ENCODE measurements at places on chromosomes 6 and 20.

- DNase-seq: no peak
Measured at GRCh38 chr6:95143408-95144180, 433.7 kb upstream of the MANEA start.

DNA sequence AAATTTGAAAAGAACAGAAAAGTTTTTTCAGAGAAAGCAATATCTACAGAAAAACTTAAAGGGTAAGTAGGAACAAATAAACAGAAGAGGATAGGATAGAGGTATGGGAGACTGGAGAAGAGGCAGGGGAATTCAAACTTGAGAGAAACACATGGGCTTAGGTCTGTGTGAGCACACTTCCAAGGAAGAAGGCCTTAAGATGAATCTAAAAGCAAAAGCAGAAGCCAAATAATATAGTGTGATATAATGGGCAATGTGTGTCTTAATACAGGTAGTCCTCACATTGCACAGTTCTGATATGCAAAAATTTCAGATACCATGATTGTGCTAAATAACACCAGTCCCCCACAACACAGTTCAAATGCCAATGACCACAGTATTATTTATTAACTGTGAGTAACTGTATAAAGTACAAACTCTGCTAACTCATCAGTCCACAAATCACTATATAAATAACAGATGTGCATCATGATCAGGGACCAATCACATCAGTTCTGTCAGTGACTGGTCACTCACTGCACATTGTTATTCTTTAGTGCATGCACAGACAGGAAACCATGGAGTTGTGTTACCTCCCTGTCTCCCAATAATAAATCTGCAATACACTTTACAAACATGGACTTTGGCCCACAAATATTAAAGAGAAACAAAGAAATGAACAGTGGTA is 18.6 kb downstream of the SNX14 start:
- DNase-seq: no peak

DNA sequence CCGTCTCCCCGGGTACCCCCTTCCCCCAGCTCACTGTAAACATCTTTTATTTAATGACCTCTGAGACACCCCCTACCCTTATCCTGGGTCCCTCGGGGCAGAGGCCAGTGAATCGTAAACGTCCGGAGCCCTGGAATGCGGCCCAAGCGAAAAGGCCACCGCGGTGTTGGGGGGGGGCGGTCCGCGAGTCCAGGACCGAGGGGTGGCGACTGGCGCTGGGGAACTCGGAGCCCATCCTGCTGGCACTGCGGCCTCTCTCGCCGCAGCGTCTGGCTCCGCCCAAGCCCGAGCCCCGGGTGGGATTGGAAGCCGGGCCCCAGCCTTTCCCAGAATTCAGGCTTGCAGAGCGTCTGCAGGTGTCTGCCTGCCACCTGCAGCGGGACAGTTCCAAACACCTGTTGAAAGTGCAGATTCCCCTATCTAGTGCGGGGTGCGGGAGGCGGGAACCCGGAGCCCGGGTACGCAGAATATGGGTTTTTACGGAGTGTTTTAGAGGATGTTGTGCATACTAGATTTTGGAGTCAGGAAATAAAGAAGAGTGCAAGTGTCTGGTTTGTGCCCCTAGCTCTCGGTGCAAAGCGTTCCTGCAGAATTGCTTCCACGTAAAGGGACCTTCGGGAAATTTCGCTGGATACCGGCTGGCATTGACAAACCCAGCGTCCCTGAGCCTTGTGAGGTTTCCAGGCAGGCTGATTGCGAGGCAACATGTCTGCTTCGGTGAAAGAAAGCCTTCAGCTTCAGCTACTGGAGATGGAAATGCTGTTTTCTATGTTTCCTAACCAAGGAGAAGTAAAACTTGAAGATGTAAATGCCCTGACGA is 800 bp downstream of the RWDD2A start:
- no peak for DNase-seq

- no peak for DNase-seq
Measured at GRCh38 chr20:47506850-47507249, 5.2 kb downstream of the NCOA3 start.

DNA sequence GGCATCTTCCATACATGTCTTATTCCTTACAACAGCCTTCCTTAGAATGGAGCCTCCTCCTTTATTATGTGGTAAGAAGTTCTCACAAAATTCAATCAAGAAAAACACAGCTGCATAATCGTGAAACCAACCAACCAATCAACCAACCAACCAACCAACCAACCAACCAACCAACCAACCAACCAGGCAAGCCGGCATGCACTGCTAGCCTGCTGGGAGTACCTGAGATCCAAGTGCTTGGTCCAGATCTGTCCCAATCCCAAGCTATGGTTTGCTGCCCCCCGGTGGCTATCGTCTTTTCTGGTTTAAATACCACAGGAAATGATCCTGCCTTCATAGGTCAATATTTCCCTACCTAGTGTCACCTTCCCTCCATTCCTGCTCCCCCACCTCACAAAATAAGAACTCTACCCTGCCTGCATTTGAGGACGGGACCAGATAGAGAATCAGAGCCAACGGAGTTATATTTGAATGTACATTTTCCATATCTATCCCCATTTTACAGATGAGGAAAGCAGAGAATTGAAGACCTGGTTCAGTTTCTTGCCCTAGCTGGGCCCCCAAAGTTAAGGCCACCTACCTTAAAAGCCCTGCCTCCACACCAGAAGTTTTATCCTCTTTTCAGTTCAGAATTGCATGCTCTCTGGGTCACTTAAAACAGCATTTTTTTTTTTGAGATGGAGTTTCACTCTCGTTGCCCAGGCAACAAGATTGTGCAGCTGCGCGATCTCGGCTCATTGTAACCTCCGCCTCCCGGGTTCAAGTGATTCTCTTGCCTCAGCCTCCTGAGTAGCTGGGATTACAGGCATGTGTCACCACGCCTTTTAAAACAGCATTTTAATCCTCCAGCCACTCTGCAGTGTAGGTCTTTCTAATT is 27.1 kb downstream of the RAB44 start:
- peak; percentile 23 for DNase-seq

DNA sequence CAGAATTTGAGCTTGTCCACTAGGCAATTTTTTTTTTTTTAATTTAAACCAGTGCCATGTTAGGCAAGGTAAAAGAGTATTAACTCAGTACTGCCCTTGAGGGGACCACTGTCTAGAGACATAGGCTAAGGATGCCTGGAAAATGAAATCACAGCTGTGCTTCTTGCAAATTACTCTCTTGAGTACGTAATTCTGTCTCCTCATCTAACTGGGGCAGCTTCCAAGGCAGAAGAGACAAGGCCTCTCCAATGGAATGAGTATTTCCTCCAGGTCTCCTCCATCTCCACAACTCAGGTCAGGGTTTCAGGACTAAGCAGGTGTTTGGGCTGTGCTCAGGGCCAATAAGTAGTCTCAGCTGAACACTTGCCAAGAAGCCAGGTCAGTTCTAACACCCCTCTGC is 33.8 kb upstream of the MRPS10 start:
- DNase-seq: no peak

Data from AG04450 (cell line).